ENCODE measurements at places on chromosomes 1 and 21.
A peak's percentile ranks its signal among the peaks of the same experiment; 100 is the strongest.

DNA sequence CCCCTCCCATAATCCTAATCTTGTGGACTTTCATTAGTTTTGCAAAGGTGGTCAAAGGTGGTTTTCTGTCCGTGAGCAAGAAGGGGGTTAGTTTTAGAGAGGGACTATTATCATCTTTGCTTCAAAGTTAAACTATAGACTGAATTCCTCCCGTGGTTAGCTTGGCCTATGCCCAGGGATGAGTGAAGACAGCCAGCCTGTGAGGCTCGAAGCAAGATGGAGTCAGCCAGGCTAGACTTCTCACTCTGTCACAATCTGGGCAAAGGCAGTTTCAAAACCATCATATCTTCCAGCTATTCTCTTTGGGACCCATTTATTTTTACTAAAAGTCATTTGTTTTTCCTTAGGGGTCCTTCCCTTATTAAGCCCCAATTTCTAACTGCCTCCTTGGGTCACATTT lies 12.9 kb upstream of the ENO1 start:
- DNase-seq: no peak

GRCh38 chr1:243712941-243713340 lies 137.1 kb downstream of the AKT3 start:
- peak; percentile 24 for DNase-seq

- DNase-seq: no peak
Measured at GRCh38 chr1:27603309-27603680, 649 bp downstream of the AHDC1 start.

DNA sequence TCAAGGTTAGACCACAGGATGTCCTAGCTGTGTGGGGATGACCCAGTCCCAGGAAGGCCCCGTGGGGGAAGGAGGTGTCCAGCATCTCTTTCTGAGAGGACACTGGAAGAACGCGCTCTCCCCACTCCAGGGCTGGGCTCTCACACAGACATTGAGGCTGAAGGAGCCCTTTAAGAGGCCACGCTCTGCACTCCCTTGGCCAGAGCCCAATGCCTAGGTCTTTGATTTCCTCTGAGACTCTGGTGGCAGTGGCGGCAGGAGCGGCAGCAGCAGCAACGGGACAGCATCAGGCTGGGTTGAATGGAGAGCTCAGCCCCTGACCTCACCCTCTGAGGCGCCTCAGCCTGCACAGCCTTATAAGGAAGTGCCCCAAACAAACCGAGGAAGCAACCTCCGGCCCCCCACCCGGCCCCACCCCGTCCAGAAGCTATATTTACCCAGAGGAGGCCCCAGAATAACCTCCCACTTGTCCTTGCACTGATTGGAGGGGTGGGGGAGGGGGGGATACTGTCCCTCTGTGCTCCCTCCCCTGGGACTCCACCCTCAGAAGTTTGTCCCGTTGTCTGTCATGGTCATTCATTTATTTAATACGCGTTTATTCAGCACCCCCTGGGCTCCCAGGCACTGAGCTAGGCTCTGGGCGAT lies 12.3 kb downstream of the NES start:
- DNase-seq: peak; percentile 48

DNA sequence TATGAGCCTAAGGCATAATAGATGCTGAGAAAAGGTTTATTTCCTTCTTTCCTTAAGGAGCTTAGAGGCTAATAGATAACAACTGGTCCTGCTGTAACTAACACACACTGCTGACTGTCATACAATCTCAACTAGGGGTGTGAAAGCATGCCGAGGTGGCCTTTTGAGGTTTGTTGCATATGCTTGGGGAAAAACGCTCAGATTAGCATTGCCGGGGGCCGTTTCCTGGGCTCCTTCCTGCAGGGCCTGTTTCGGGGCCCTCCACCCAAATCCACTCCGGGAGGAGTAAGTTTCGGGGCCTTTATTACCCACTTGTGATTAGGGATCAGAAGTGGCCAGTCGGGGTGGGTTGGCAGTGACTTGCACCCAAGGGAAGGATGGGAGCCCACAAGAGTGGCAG lies 27.2 kb upstream of the RCSD1 start:
- no peak for DNase-seq

Data from A549 (cell line).